ENCODE measurements at places on chromosomes 5 and 9. TPM values are rescaled to one million over a fixed set of nuclear protein-coding genes. Genes with fewer than 3 reads are reported as not detected.
A peak's percentile ranks its signal among the peaks of the same experiment; 100 is the strongest.

DNA sequence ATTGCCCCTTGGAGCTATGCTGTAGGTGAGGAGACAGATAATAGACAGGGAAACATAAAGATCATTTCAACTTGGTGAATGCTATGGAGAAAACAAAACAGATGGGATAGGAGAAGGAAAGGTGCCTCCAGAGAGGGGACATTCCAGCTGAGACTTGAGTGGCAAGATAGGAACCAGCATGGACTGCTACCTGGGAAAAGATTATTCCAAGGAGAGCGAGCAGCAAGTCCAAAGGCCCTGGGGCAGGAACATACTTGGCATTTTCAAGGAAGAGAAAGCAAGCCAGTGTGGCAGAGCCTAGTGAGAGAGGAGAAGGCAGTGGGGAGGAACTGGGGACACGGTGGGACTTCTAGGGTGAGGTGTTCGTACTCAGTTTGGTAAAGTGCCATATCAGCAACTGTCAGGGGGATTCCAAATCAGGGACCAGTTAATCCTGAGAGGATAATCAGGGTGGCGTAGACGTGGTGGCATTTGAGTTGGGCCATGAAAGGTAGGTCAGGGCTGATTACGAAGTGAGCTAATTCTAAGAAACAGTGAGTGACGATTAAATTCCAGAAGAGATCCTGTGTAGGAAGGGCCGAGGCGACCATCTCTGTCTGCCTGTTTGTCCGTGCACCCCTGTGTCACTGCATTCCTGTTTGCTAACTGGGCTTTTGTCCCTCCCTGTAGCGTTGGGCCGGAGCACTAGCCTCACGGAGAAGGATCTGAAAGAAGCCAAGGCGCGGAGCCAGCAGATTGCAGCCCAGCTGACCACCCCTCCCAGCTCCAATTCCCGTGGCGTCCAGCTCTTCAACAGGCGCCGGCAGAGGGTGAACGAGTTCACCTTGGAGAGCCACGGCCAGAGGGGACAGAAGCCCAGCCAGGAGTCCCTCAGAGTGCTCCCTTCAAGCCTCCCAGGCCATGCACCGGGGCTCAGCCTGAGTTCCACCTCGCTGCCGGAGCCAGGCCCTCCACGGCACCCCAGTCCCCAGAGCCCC is 7.1 kb downstream of the SYNPO start:
- peak; percentile 94 for DNase-seq

DNA sequence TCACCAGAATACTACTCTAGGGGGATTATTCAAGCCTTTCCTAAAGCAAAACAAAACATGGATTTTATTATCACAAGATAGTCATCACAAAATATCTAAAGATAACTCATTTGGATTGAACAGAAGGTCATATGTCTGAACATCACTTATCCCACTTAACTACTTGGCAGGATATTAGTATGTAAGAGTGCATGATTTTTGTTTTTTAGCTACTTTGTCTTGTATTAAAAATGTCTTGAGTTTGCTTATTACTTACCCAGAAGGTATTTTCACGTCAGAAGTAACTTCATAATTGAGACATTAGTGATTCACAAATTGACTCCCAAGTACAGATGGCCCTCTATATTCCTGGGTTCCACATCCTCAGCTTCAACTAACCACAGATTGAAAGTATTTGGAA is 113.8 kb downstream of the TLE4 start:
- DNase-seq = no peak

GRCh38 chr9:133124123-133124906 is 3.3 kb upstream of the RALGDS start:
- peak; percentile 54 for DNase-seq

DNA sequence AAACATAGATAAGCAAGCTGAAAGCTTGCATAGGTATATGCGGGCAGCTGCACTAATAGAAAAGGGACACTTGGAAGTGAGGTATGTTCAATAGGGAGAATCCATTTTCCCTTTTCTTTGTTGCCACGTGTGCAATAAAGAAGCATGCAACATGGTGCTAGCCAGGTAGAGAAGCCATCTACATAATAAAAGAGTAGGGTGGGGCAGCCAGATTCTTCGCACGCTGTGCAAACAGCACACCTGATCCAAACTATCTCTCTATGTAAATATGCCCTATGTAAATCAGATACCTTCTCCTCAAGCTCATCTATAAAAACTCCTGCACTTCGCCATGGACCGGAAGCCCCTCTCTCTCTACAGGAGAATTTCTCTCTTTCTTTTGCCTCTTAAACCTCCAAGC is 91.9 kb upstream of the C9orf72 start:
- no peak for DNase-seq

DNA sequence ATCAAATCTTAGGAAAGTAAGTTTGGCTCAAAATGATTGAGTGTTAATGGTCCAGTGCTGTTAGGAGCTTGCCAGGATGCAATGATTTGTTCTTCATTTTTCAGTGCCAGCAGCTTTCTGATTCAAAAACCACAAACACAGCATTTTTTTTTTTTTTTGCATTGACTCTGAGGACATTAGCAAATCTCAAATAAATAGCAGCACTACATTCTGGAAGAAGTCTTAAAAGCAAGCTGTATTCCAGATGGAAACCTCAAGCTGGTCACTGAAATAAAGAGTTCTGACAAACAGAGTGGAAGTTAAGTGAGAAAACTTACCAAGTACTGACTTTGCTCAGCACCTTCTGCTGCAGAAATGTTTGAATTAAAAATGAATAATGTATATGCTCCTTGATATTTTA is 1653.1 kb upstream of the CDH9 start:
- DNase-seq = no peak

DNA sequence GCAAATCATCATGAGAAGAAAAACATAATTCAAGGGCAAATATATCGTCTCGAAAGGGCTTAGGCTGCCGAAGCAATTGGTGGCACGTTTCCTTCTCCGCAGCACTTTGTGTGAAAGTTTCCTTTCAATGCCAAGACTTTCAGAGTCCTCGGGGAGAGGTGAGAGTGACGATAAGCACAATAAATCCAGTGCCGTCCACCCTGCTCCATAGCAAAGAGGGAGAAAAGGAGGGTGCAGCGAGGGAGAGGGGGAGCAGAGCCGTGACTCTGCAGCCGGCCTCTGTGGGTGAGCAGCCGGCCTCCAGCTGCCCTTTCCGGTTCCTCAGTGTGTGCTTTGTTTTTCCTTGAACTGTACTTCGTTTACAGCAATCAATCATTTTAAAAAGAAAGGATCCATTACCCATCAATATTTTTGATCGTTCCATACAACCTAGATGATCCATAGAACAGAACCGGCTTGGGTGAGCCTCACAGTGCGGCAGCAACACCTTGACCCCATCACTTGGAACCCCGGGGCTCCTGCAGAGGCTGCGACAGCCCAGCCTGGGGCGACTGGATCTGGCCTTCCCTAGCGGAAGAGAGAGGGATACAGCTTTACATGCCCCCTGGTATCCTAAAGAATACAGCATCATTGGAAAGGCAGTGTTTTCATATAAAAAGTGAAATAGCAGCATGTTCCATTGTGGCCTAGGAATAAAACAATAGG is 247.0 kb upstream of the IRX4 start:
- DNase-seq = no peak

The SHOC1 gene
- 0.03 TPM for polyA plus RNA-seq

- DNase-seq = no peak
These were observed 500.7 kb downstream of the TLE4 start for GRCh38 chr9:80072451-80072850.

The C9orf43 gene
- polyA plus RNA-seq = not detected

DNA sequence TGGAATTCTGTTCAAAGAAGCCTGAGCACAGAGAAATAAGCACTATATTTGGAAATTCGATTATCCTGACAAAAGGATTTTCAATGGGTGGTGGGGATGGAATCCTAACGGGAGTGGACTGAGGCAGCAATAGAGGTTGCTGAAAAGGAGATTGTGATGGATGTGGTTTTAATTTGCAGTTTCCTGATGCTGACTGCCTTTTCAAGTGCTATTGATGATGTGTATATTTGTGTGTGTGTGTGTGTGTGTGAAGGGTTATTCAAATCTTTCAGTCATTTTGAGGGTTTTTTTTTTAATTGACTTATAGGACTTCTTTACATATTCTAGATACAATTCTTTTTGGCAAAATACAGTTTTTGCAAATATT is 614.5 kb downstream of the HINT1 start:
- no peak for DNase-seq

DNA sequence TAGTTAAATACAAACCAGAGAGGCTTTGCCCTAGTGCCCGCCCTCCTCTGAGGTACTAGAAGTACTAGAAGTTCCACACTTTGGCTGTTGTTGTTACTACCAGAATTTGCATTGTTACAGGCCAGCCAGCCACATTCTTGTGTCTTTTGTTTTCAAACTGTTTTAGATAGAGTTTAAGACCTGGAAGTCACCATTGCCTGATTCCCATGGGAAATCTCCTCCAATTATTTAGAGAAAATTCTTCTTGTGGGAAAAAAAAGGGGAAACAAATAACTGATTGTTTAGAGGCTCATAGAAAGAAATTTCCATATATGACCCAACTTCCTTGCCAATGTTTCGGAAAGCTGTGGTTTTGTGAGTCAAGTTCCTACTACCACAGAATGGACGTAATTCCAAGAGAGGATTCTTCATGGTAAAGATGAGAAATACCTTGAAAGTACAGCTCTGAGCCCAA is 252.2 kb downstream of the GOLPH3 start:
- no peak for DNase-seq

DNA sequence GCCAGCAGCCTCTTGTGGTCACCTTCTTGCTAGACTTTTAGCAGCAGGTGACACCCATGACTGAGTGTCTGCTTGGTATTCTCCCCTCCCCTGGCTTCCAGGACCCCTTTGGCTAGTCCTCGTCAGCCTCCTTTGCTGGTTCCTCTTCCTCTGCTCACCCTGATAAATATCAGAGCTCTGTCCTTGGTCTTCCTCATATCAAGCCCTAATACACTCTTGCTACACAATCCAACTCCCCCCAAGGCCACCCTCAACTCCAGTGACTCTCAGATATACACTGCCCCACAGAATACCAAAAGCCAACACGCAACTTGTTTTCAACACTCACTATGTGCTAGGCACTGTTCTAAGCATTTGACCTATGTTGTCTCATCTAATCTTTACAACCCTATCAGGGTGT is 30.3 kb upstream of the LCP2 start:
- no peak for DNase-seq

GRCh38 chr5:165029099-165029870 is 1523.9 kb downstream of the MAT2B start:
- DNase-seq = no peak

DNA sequence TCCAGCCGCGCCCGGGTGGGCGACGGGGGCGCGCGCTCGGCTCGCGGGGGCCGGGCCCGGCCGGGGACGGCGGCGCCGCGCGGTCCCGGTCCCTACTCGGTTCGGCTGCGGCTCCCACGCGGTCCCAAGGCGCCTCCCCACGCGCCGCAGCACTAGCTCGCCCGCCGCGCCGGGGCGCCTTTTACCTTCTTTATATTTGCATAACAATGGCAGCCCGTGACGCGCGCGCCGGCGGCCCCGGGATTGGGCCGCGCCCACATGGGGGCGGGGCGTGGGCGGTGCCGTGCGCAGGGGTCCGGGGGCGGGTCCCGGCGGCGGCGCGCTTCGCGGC is at the start of gene NRARP:
NRARP (minus strand) TSS at position 154 of the 331 bp plus-strand sequence. CDS start 343 bp downstream, outside the sequence.
- peak; percentile 86 for DNase-seq

The NIM1K gene
- polyA plus RNA-seq = 0.10 TPM

DNA sequence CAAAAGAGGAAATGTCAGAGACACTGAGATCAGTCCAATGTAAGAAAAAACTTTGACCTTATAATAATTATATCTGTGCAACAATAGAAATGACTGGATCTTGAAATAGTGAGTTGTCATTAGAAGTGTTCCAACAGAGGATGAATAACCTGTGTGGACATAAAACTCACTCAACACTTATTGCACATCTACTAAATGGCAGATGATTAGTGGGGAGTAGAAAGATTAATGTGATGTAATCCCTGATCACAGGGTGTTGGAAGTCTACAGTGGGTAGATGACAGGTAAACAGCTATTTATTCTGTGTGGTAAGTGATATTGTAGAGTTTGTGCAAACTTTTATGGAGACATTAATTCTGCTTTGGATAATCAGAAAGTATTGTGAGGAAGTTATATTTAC is 177.3 kb upstream of the HMHB1 start:
- no peak for DNase-seq

The CDC25C gene
- polyA plus RNA-seq = not detected

DNA sequence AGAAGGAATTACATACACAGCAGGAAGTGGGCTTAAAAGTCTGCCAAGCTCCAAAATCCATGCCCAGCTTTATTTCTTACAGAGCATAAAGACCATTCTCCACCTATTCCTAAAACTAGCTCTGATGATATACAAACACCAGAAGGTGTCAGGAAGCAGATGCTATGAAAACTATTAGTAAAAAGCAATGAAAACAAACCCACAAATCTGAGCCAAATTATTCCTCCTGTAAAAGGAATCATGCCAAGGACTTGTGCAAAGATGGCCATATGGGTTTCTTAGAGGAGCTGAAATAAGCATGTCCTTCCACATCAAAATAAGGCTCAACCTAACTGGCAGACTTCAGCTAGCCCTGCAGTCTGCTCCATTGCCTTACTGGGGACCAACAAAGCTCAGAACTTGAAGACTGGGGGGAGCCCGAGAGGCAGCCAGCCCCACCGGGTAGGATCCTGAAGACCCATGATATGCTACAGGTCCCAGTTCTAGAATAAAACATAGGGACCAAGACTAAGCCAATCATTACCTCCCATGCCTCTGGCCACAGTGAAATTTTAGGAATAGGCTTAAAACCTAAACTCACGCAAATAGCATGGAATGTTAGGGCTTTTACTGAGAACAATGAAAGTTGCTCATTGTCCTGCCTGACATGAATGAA is 42.8 kb upstream of the GABRP start:
- DNase-seq = no peak

The GRPEL2 gene
- polyA plus RNA-seq = 11.6 TPM

The SLC6A19 gene
- polyA plus RNA-seq = not detected

Data from psoas muscle (tissue), 8 donors.